Stimulated activated naive B cell treated with anti-CD40 and anti-IgM and Interleukin-4, amounts not matched to agents 10 μg/mL and 1 μg/mL and 100 μg/mL, for 72 hours (primary cell): ENCODE measurements at places on chromosomes 11 and 22.

DNA sequence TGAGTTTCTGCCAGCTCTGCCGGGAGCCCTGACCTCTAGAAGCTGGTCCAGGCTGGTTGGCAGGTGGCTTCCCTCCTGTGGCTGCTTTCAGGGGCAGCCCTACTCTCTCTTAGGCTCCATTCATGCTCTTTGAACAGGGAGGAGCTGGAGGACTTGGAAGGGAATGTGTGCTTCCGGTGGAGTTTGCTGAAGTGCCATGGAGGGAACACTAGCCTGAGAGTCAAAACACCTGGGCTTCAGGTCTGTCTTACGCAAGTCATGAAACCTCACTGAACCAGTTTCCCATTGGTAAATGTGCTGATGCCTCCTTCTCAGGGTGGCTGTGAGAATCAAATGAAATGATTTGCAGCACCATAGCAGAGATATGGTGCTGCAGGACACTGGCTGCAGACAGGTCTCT lies 224.5 kb downstream of the KIRREL3 start:
- no peaks in the 10 kb centered on the region for H3K36me3 ChIP-seq
- no peak for DNase-seq
- H3K4me3 ChIP-seq: no peak overlapping the region

DNA sequence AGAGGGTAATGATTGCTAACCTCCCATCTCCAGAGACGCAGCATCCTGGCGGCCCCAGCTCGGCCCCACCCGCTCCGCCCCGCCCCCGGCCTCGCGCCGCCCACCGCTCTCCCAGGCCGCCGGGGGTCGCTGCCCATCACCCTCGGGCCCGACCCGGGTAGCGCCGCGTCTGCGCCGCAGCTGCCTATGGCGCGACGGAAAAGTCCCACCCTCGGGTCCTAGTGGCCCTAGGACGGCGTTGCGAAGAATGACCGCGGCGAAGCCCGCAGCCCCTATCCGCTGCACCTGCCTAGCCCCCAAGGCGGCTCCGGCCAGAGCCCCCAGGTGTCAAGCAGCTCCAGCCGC lies 457 bp downstream of the CPSF7 start:
- H3K4me3 ChIP-seq: peak overlapping the region; percentile 97
- peaks cover 67% of the 10 kb centered on the region for H3K4me1 ChIP-seq

- H3K36me3 ChIP-seq: no peaks in the 10 kb centered on the region
- no peaks in the 10 kb centered on the region for H3K27me3 ChIP-seq
- no peak for DNase-seq
- H3K4me1 ChIP-seq: no peaks in the 10 kb centered on the region
- no peak overlapping the region for H3K27ac ChIP-seq
- H3K4me3 ChIP-seq: no peak overlapping the region
Measured at GRCh38 chr11:97989121-97989520, 1031.6 kb upstream of the CNTN5 start.

DNA sequence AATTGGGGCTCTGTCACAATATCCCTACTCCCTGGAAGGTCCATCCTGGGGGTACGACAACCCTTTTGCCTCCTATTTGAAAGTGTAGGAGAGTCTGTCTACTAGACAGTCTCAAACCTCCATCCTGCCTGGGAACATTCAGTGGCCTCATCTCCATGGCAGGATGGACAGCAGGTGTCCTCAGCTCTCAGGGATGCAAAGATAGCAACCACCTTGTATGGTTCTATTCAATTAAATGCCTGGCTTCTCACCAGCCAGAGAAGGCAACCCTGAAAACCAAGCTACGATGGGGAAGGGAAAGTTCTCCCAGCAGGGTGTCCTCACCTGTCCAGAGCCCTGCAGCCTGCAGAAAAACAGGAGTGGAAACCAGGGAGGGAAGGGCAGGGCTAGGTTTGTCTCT lies 164.9 kb downstream of the MIAT start:
- no peaks in the 10 kb centered on the region for H3K4me1 ChIP-seq
- no peak overlapping the region for H3K27ac ChIP-seq
- DNase-seq: no peak
- no peaks in the 10 kb centered on the region for H3K27me3 ChIP-seq
- H3K4me3 ChIP-seq: no peak overlapping the region

DNA sequence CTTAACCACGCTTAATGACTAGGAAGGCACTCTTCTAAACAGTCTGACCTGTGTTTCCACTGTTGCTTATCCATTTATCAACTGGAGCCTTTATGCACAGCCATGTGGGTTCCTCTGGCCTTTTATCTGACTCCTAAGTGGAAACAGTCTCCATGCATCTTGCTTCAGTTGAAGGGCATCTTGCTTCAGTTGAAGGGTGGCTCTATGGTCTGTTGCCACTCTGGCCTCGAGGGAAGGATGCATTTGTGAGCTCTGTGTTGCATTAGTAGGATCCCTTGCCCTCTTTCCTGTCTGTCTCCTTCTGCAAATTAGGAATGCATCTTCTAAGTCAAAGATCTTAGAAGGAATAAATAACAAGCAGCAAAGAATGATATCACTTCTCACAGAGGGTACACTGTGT lies 25.8 kb upstream of the C11orf96 start:
- H3K36me3 ChIP-seq: peaks cover 54% of the 10 kb centered on the region
- DNase-seq: no peak
- no peaks in the 10 kb centered on the region for H3K4me1 ChIP-seq
- no peak overlapping the region for H3K4me3 ChIP-seq

DNA sequence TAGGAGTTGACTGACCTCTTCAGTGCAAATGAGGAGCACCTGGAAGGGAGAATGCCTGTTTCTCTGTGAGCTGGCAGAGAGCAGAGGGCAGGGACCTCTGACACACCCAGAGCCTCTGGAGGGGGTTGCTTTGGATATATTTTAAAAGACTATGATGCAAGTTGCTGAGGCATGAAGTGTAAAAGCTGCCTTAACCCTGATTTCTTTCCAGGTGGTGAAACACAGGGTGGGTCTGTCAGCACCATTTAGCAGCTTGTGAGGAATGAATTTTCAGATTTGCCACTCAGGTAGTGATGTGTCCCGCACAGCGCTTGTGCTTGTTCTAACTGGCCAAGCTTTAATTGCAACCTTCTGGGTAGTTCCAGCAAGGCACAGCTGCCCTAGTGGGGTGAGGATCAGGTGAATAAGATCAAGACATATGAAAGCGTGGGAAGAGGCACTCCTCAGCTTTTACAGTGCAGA lies 90.2 kb downstream of the SWAP70 start:
- peaks cover 58% of the 10 kb centered on the region for H3K4me1 ChIP-seq
- H3K27me3 ChIP-seq: no peaks in the 10 kb centered on the region
- DNase-seq: no peak
- no peak overlapping the region for H3K4me3 ChIP-seq

DNA sequence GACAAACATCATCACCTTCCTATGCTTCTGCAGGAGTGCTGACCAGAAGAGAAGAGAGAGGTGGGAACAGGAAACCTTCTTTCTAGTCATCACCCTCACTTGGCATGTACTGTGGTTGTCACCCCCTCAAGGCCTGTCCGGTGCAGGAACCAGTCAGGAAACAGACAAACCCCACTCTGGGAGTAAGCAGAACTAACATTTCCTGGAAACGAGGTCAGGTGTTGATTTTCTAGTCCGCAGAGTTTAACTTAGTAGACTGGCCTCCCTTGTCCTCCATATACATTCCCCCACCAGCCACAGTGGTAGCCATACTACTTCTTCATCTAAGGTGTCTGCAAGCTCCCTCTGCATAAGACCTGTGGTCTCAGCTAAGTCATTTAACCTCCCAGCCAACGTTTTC lies 80.7 kb upstream of the NCAM1 start:
- no peak overlapping the region for H3K4me3 ChIP-seq
- no peaks in the 10 kb centered on the region for H3K4me1 ChIP-seq
- no peak for DNase-seq
- H3K36me3 ChIP-seq: no peaks in the 10 kb centered on the region
- no peak overlapping the region for H3K27ac ChIP-seq
- no peaks in the 10 kb centered on the region for H3K27me3 ChIP-seq

GRCh38 chr11:43376594-43376993 lies 17.9 kb downstream of the TTC17 start:
- H3K4me1 ChIP-seq: peaks cover 10% of the 10 kb centered on the region
- H3K27ac ChIP-seq: no peak overlapping the region
- no peak for DNase-seq

- H3K4me1 ChIP-seq: no peaks in the 10 kb centered on the region
- H3K27ac ChIP-seq: no peak overlapping the region
- peaks cover 20% of the 10 kb centered on the region for H3K27me3 ChIP-seq
Measured at GRCh38 chr11:107619926-107620325, 29.0 kb downstream of the ELMOD1 start.

DNA sequence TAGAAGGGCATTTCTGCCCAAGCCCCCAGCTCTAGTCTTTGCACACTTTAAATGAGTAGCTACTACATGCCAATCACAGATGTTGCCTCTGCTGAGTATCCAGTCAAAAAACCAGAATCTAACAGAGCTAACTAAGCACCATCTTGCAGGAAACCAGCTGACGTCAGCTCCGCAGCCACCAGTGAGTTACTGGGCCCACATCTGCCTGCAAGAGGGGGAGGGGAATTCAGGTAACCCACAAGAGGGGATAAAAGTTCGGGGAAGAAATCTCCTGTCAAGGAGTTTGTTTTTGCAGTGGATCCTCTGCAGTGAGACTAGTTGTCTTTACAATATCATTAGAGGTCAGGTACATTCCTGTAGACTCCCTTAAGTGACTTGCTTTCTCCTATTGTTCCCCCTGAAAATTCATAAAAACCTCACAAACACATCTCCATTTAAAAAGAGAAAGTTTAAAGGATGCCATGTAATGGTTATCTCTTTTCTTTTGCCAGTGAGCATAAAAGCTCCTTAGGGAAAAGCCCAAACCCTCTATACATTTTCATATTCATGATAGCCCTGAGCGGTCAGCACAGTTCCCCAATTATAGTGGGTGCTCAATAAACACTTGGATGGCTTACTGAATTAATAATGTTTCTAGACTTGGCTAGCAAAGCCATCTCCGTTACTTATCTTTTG lies 9.3 kb downstream of the CD44 start:
- peaks cover 99% of the 10 kb centered on the region for H3K4me1 ChIP-seq
- H3K27ac ChIP-seq: peak overlapping the region; percentile 95
- H3K4me3 ChIP-seq: peak overlapping the region; percentile 48
- DNase-seq: no peak
- peaks cover 27% of the 10 kb centered on the region for H3K36me3 ChIP-seq

DNA sequence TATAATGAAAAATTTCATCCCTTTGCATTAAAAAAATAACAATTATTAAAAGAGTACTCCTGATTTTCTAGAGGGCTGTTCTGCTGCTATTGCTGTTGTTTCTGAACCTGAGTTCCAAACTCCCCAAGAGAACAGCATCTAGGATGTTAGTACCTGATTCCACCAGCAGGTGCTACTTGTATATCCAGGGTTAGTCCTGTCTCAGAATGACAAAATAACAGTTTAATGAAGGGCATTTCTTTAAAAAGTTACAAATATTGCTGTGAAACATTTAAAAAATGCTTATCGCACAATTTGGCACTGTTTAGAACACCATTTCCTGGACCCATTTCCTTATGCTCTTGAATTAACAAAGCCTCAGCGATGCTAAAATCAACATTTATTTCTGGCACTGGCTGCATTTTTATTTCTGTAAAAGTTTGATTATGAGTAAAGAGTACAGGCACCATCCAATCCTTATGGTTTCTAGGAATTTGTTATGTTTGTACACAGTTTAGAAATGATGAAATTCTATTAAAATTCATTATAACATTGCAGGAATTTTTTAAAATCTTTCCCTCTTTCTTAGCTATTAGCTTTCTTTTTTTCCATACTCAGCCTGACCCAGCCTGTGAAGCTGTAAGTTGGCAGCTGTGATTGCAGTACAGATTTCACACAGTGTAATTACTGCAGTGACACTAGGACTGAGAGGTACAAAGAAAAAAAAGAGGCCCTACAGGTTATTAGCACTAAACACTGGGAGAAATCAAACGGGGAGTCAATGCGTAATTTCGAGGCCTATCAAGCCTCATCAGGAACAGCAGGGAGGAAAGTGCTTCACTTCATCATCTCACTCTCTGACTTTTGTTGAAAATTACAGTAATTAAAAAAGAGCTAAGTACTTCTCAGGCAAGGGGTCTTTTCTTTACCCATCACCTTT lies 208.8 kb downstream of the DCDC1 start:
- no peak overlapping the region for H3K4me3 ChIP-seq
- no peak for DNase-seq
- H3K36me3 ChIP-seq: no peaks in the 10 kb centered on the region
- H3K27me3 ChIP-seq: no peaks in the 10 kb centered on the region
- H3K27ac ChIP-seq: no peak overlapping the region
- H3K4me1 ChIP-seq: no peaks in the 10 kb centered on the region

- peaks cover 17% of the 10 kb centered on the region for H3K4me1 ChIP-seq
- H3K27me3 ChIP-seq: peaks cover 79% of the 10 kb centered on the region
Measured at GRCh38 chr22:37430941-37431340, 3.7 kb upstream of the ELFN2 start.

- H3K4me1 ChIP-seq: no peaks in the 10 kb centered on the region
- no peaks in the 10 kb centered on the region for H3K36me3 ChIP-seq
- H3K4me3 ChIP-seq: no peak overlapping the region
- no peak overlapping the region for H3K27ac ChIP-seq
- DNase-seq: no peak
Measured at GRCh38 chr11:107482234-107482633, 24.6 kb upstream of the CWF19L2 start.

DNA sequence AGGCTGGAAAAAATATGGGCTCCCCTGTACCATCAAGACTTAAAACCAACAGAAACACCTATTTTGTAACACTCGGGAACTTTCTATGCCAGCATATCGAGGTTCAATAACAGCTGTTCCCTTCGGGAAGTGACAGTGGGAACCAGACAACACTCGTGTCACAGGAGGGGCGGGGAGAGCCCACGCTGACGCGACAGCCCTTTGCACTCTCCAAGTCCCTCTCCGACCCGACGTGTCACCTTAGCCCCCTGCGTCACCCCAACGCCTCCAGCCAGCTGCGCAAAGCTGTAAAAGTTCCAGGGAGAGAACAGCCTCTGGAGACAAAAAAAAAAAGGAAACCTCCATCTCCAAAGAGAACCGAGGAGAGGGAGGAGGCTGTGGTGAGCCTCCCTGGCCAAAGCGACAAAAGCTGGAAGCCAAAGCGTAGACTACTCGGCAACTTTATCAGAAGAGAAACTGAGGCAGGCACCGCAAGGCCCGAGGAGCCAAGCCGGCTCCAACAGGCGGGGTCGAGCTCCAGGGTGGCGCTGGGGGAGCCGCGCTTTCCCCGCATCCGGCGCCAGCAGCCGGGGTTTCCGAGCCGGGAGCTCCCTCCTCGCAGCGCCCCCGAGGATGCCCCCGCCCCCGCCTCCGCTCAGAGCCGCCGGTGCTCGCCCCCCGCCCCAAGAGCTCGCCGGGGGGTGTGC lies 751 bp downstream of the ARFGAP3 start:
- H3K27ac ChIP-seq: peak overlapping the region; percentile 98
- H3K36me3 ChIP-seq: peaks cover 2% of the 10 kb centered on the region
- no peaks in the 10 kb centered on the region for H3K27me3 ChIP-seq
- H3K4me3 ChIP-seq: peak overlapping the region; percentile 93
- peaks cover 20% of the 10 kb centered on the region for H3K4me1 ChIP-seq

DNA sequence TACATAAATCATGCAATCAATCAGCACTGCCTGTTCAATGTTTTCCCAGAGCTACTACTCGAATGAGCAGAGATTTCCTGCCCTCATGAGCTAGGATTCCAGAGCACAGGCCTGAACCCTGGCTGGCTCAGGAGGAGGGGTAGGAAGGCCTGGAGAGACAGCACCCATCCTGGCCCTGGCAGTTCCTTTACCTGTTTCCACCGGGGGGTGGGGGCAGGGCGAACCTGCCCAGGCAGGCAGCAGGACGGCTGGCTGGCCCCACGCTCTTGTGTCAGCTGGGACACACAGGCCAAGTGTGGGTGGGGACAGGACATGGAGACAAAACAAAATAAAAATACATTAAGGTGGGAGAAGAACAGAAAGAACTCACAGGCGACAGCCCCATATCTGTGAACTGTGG lies 109.8 kb upstream of the BID start:
- no peak overlapping the region for H3K4me3 ChIP-seq
- H3K27ac ChIP-seq: peak overlapping the region; percentile 88
- DNase-seq: no peak
